Chondrocyte (in vitro differentiated cells): ENCODE measurements at places on chromosomes 2 and 18. TPM values are rescaled to one million over a fixed set of nuclear protein-coding genes. Genes with fewer than 3 reads are reported as not detected.
A peak's percentile ranks its signal among the peaks of the same experiment; 100 is the strongest.

SDC1 gene
- 11.4 to 13.2 TPM (median 12.6 TPM) in 3 replicates for total RNA-seq

CHCHD5 gene
- 16.9 to 22.7 TPM (median 22.4 TPM) in 3 replicates for total RNA-seq

SERPINB3 gene
- total RNA-seq = not detected in 3 replicates

C2orf72 gene
- 0.12 to 1.3 TPM (median 1.00 TPM) in 3 replicates for total RNA-seq

CHRNG gene
- total RNA-seq = not detected in 3 replicates

NTSR2 gene
- total RNA-seq = not detected in 3 replicates

TMEM87B gene
- 19.4 to 20.1 TPM (median 19.8 TPM) in 3 replicates for total RNA-seq

DSG4 gene
- not detected in 3 replicates for total RNA-seq

DYNAP gene
- total RNA-seq = not detected in 3 replicates

- no peak for DNase-seq
Observed at GRCh38 chr2:134372141-134372540, 118.3 kb downstream of the MGAT5 start.

DNA sequence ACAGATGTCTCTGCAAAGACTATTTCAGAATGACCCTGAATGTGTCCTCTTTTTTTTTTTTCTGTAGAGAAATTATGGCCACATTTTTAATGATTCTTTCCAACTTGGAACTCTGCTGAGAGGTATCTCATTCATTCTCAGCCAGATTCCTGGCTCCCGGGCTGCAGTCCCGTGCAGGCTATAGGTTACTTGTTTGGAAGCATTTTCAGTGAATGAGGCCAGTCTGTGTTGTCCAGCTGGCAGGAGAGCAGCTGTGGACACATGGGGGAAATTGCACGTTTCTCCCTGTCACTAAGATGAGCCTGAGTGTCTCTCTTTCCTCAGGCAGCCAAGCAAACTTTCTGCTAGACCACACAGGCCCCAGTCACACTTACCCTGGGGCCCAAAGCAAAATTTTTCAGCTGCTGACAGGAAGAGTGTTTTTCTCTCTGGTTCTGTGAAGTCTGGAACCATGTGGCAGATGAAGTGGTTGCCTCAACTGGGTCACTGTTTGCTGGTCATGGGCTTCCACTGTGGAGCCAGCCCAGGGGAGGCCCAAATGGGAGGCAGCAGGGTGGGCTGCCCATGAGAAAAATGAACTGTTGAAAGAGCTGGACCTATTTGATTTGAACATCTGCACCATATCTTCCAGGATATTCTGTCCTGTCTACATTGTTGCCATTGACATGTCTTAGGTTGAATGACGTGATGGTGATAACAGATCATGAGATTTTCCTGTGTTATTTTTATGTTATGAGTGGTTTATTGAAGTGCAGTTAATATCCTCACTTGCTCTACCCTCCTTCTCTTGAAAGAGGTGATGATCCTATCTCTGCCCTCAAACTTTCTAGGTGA lies 431.2 kb downstream of the LPIN1 start:
- DNase-seq = no peak

GRCh38 chr2:7609556-7609955 lies 692.3 kb downstream of the RNF144A start:
- DNase-seq = no peak

DNA sequence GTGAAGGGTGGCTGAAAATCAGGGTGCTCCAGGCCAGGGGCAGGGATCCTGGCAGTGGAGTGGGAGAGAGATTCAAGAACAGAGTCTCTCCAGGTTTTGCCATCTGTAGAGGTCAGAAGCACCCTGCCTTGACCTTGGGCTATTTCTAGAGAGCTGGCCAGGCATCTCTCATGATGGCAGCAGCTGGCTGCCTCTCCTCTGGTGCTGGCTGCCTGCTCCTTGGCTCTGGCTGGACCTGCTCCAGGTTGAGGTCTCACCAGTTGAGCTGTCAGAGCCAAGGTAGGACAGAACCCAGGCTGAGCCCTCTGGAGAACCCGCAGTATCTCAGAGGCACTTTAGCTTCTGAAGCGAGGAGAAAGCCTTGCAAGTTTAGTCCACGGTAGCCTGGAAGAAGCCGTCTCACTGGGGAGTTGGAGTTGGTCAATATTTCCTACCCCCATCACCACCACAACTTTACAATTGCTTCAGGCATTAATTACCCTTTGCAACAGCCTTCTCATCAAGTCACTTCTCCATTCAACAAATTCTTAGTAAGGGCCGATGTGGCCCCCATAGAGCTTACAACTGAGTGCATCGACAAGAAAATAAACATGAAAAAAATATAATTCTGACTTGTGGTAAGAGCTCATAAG lies 25.6 kb downstream of the GNLY start:
- DNase-seq = no peak

DNA sequence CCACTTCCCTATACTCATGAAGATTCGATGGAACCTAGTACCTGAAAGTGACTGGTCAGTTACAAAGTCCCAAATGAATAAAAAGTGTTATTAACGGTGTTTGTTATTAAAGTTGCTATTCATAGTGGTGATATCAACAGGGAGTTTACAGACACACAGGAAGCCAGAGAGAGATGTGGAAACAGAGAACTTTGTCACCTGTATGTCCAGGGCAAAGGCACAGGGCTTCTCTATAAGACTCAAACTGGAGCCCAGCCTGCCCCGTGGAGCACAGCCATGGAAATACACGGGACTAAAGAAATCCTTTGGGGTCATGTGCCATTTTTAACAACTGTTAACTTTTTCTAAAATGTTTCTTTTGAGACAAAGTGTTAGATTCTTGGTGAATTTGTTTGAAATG lies 68.5 kb downstream of the KLF7 start:
- DNase-seq = no peak

DNA sequence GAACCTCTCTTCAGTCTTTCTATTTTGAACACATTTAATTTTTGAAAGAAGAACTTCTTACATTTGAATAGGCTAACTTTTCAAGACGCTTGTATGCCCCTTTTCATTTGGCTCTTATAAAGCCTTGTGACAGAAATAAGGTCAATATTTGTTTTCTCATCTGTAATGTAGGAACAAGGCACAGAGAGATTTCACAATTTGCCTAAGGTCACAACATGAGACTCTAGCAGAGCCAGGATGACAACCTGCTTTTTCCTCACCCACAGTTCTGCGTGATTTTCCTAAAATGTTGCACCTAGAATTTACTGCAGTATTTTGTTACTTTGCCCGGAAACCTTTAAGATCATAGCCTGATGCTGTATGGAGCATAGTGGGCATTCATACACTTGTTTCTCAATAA lies 67.4 kb downstream of the TXNL1 start:
- no peak for DNase-seq

DNA sequence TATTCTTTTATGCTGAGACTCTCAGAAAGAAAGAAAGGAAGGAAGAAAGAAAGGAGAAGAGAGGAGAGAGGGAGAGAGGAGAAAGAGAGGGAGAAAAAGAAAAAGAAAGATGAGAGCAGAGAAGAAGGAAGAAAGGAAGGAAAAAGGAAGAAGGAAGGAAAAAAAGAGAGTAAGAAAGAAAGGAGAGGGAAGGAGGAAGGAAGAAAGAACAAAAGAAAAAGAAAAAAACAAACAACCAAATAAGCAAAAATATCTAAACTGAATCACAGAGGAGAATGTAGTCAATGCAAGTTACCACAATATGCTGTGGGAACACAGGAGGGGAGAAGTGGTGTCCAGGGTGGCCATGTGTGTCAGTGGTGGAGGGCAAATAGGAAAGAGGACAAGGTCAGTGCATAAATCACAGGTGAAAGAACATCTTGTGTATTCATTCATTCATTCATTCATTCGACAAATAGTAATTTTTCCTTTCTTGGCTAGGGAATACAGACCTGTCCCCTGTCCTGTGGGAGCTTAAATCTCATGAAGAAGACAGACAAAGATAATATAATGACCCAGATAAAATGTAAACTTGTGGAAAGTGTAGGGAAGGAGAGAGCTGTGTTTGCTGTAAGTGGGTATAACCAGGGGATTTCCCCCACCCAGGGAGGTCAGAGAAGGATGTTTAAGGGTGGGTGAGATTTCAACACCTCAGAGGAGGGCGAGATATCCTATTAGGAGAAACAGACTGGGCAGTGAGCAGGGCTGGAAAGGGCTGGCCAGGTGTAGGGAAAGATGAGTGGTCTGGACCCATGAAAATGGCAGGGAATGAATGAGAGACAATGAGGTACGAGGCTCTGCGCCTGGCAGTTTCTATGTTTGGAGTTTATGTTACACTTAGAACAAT lies 50.7 kb downstream of the IL1R2 start:
- no peak for DNase-seq

- no peak for DNase-seq
Observed at GRCh38 chr18:32550963-32551362, 80.3 kb upstream of the GAREM1 start.

DNA sequence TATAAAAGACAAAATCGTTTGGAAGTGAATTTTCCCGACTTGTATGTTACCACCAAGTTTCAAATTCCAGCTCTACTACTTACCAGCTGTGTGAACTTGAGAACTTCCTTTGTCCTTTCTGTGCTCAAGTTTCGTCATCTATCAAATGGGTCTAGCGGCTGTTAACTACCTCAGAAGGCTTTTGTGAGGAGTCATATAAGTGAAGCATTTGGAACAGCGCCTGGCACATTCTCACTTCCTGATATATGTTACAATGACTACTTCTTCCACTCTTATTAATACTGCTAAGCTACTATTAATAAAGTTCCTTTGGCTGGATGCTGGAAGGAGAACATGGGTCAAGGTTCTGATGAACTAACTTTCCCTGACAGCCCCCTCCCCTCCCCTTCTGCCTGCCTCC lies 104.5 kb downstream of the MEIS1 start:
- no peak for DNase-seq

DNA sequence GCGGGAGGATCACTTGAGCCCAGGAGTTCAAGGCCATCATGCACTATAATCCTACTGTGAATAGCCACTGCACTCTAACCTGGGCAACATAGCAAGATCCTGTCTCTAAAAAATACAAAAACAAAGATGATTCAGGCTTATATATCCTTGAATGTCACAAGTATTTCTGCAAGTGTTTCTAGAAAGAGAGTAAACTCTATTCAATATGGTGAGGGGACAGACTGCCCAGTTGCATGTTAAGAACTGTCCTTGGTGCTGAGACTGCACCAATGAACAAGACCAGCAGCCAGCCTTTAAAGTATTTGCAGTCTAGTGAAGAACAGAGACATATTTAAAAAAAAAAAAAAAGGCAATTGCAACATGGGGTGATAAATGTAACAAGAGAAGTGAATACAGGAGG lies 16.4 kb downstream of the MAP3K19 start:
- no peak for DNase-seq

GRCh38 chr2:127106457-127106990 lies 430 bp downstream of the BIN1 start:
- peak; percentile 87 for DNase-seq

DNA sequence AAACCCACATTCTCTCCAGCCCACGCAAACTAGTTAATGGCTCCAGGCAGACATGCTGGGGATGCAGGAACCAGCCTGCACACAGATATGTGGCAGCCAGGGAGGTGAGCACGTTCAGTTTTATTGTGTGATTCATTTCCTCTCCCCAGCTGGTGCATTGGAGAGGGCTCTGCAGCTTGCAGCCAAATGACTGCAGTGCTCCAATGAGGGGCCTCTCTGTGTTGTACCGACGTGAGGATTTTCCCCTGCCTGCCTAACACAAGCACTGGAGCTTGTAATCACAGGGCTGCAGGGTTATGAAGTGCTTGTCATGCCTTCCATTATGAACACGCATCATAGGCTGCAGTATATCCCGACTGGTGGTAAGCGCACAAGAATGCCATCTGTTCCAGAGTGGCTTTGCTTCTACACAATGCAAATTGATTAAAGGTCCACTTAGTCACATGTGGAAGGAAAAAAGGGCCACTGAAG lies 92.3 kb upstream of the THUMPD2 start:
- DNase-seq = no peak

- no peak for DNase-seq
Observed at GRCh38 chr18:14914121-14914520, 166.1 kb downstream of the ANKRD30B start.

DNA sequence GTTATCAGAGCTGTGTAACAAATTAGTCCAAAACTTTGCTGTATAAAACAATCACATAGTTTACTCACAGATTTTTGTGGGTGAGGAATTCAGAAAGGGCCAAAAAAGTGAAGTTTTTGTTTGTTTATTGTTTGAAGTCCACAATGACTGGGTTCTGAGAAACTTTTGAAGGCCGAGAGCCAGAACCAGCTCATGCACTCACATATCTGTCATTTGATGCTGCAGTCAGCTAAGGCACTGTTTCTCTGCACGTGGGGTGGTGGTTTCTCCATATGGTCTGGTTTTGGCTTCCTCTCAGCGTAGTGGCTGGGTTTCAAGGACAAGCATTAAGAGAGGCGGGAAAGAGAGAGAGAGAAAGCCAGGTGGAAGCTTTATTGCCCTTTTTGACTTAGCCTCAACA lies 131.8 kb downstream of the TWIST2 start:
- DNase-seq = no peak

DNA sequence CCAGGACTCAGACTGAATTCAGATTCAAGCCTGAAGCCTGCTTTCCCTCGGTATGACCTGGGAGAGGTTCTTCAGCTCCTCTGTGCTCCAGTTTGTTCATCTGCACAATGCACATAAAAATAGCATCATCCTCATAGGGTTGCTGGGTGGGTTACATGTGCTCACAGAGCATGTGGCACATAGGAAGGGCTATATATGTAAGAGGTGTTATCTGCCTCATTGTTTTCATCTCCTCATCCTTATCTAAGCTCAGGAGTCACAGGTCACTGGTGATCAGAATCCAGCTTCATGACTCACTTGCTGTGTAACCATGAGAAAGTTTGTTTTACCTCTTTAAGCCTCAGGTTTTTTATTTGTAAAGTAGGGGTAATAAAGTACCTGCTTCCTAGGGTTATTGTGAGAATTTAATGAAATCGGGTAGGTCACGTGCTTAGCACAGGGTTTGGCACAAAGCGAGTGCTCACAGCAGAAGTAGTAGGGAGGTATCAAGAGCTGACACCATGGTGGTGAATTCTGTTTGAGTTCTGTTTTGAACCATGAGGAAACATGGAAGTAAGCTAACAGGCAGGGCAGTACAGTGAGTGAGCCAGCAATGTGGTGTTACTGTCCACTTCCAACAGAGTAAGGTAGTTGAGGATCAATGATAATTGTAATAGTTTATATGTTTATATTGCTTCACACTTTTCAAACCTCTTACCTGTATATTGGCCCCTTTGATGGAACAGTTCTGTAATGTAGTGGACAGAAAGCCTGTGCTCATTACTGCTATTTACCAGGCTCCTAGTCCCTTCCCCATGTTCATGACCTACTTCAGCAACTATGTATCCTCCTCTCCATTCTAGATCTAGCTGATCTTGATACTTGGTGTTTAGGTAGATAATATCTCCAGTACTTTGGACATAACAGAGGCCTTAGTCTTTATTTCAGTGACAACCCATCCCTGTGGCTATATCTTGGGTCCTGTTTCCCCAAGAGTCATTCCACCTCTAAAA lies 141.4 kb upstream of the LTBP1 start:
- DNase-seq = no peak

- no peak for DNase-seq
Observed at GRCh38 chr18:47899107-47899840, 31.2 kb downstream of the SMAD2 start.
